ENCODE measurements at places on chromosomes 6 and 20.

DNA sequence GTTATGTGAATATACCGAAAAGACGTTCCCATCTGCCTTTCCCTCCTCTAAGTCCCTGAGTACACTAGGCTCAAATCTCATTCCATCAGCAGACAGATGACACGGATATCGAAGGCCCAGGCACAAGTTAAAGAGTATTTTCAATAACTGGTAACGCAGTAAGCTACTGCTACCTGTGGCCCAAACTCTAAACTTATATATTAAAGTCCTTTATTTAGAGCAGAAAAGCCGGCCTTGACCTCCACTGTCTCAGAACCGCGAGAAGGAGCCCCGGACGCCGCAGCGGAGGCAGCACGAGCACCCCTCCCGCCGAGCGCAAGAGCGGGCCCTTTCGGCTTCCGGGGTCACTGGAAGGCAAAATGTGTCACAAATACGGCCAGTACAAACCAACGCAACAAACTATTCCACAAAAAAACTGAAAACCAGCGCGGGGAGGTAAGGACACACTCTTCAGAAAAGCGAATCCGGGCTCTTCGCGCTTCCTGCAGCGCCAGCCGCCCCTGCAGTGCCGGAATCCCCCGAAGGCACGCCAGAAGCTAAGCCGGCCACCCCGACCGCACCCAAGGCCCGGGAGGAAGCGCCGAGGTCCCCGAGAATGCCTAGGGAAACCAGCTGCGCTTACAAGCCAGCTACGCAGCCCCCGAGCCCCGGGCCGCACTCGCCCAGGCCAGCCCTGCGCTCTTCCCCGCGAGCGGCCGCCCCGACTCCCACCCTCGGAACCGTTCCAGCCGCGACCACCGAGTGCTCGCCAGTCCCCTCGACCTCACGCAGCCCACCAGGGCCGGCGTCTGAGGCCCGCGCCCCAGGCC, 681 bp downstream of the DIDO1 start:
- peak; percentile 60 for DNase-seq

DNA sequence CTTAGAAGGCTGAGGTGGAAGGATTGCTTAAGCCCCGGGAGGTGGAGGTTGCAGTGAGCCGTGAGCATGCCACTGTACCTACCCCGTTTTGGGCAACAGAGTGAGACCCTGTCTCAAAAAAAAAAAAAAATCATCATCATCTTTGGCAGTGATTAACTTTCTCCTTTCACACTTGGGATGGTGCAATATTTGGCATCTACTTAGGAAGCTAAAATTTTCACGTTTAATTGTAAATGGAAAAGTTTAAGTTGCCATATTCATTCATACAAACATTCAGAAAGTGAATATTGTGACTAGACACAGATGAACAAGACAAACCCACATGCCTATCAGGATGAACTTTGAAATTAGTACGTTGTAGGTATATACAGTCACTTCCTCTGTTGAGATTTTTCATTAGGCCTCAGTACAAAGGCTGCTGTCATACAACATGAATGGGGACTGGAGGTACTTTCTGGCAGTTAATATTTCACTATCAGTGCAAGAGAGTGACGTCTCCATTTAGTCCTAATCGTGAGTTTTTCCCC, 10.3 kb downstream of the TOP1 start:
- no peak for DNase-seq

- no peak for DNase-seq
Measured at GRCh38 chr6:29461021-29461814, 4.3 kb downstream of the OR2H1 start.

DNA sequence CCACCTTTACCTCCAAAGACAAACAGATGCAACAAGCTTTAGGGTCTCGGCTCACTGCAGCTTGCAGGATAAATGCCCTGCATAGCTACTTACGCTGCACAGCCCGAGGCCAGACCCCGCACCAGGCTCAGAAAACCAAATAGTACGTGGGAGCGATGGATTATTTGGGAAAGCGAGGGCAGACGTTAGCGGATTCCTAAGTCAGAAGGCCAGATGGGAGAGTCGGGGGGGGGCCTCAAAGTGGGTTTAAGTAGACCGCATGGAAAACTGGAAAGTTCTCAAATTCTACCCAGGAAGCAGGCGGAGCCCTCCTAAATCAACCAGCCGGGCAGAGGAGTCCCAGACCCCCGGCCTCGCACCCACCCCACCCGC, 382 bp downstream of the SFT2D1 start:
- DNase-seq = peak; percentile 44

DNA sequence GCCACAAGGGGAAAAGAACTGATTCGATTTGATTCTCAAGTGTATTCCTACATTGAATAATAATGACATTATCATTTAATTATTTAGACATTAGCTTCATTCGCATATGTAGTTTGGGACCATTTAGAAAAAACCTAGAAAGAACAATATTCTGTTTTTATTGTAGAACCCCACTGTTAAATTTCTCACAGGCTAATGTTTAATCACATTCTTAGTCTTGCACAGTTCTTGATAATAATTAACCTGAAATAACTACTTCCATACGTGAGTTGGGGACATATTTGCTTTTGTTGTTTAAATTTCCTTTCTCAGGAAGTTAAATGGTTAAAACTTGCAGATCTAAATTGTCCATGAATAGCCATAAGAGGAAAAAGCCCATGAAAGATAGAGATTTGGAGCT, 275.2 kb downstream of the TFAP2B start:
- DNase-seq = no peak

DNA sequence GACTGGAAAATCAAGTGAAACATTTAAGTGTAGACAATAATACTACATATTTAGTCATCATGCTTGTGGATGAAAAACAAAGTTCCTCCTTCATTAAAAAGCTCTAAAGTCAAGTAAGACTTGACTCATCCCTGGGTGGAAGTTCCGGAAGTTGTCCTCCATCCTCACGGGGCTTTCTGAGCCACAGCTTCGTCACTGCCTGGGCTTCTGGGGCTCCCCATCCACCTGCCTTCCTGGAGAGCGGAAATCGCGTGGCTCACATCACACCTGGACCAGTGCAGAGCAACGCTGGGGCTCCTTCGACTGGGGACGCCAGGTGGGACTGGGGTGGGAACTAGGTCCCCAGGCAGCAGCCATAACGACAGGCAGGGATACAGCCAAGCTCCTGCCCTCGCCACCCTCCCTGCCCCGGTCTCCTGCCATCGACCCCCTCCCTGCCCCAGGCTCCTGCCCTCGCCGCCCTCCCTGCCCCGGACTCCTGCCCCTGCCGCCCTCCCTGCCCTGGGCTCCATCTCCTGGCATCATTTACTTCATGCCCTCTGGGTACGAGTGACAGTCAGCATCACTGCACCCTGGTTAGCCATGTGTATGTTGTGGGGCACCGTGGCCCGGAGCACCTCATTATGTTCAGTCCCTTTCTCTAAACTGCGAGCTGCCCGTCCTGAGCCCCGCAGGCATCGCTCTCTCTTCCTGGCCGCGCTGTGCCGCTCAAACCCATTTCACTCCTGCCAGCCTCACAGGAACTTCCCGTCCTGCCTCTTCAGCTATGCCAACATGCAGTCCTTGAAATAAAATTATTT, 12.9 kb downstream of the THBS2 start:
- no peak for DNase-seq

DNA sequence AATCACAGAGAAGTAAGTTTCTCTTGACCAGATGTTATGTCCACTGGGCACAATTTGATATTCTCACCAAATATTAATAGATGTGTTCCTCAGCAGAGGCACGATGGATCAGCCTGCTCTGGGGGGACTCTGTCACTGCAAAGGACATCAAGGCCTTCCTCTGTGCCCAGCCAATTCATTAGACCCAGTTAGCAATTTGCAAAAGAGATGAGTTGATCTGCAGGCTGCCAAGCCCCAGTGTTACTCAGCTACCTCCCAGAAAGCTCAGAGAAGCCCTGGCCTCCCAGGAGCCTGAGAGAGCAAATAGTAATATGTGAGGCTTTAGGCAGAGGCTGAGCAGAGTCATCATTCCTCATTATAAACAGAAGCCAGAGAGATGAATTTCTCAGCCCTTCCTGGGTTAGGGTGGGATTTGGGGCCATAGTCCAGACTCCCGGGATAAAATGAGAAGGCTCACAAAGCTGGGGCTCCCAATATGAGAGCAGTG, 54.2 kb downstream of the ZNF831 start:
- no peak for DNase-seq

DNA sequence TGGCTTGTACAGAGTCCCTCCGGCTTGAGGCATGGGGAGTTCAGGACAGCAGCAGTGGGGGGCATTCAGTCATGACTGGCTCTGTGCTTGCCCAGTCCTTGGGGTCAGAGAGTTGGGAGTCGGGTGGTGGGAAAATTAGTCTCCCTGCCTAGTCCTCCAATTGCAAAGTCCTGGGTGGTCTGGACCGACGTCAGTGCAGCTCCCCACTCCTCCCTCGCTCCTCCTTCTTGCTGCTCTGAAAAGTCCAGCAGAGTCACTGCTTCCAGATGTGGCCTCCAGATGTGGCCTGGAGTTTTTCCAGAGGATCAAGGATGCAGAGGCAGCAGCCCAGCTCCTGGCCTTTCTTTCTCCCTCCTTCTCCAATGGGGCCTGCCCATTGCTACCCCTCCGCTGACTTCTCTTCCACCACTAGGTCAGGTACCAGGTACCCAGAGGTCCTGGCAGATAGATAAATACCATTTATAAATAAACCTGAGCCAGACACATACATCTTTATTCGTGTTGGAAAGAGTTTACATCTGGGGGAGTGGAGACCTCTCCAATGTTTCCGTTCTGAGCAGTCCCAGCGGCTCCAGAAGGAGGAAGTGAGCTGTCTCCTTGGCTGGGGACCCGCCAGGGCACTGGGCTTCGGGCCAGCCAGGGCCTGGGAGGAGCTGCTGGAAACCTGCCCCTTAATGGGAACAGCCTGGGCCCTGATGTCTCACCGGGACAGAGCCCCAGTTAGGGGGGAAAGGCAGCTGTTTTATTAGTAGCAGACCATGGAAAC, 49.0 kb upstream of the RNF24 start:
- no peak for DNase-seq

GRCh38 chr6:18276610-18277236, 12.4 kb upstream of the DEK start:
- DNase-seq = peak; percentile 76

- DNase-seq = no peak
Measured at GRCh38 chr6:7401075-7401474, 11.5 kb downstream of the RIOK1 start.

DNA sequence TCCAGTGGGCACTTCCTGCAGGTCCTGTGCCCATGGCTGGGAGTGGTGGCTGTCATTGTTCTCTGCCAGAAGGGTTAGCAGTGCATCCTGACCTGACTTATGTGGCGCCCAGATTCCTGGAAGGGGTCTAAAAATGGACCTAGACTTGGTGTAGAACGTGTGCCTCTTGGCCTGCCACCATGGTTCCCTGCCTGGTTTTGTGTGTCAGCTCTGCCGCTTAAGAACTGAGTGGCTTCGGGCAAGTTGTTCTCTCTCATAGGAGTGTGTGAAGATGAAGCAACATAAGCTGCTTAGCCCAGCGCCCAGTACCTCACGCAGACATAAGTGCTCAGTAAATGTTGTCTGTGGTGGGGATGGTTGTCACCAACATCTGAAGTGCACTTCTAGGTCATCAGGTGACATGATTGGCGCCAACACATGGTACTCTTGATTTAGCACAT, 52.1 kb downstream of the PTPN1 start:
- no peak for DNase-seq

GRCh38 chr6:130202782-130203181, 20.0 kb downstream of the SAMD3 start:
- DNase-seq = no peak

- DNase-seq = no peak
Measured at GRCh38 chr6:148771896-148772554, 25.2 kb downstream of the UST start.

GRCh38 chr20:33005132-33005566, 916 bp upstream of the SUN5 start:
- peak; percentile 17 for DNase-seq

- no peak for DNase-seq
Measured at GRCh38 chr6:1235825-1236224, 76.1 kb upstream of the FOXQ1 start.

DNA sequence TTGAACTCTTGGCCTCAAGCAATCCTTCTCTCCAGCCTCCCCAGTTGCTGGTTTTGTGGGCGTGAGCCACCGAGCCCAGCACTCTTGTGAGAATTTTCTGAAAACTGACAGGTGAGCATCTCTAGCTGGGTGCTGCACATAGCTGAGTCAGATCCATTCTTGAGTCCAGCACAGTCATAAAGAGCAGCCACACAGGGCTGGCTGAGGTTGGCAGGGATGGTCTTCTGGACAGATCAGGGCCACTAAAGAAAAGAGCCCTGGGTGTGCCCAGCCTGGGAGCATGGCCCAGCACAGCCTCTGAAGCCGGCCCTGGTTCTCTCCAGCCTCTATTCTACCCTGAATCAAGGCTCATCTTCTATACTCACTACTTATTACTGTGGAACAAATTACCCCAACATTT, 11.5 kb downstream of the DLGAP4 start:
- no peak for DNase-seq

GRCh38 chr6:138601128-138601527, 101.8 kb upstream of the NHSL1 start:
- DNase-seq = no peak

DNA sequence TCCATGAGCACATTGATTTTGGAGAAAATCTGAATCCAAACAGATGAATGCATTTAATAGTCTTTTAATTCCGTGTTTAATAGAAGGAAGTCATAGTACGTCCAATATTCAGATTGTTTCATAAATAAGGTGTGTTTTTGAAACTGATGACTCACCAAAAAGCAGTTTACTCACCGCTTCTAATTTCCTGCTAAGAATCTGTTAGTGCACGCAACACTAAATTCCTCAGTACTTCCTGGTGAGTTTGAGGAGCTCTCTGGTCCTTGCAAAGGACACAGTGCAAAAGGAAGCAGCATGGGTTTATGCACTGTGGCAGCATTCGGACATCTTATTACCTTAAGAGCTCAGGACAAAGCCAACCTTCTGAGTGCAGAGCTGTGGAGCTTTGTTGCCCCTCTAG, 2.3 kb upstream of the ADGRF1 start:
- DNase-seq = no peak

GRCh38 chr20:10610251-10610650, 63.5 kb downstream of the JAG1 start:
- DNase-seq = no peak

DNA sequence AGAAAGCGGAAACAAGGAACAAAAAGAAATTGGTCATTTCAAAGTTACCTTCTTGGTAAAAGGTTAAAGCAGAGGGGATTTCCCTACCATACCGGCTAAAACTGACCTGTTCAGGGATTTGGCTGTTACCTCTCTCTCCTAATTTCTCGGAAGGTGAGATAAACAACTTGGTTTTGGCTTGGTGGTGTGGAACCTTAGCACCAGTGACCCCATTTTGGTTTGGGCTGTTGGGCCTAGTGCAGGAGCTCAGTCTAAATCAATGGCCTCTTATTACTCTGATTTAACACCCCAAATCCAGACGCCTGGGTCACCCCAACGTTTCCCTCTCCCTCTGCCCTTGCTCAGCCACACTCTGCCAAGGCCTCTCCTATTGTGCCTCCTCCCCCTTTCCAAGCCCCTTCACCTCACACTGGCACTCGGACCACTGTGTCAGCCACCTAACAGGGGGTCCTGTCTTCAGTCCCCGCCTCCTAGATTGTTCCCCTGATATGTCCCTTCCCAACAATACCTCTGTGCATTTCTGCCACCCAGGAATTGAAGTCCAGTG, 8.3 kb downstream of the NCR2 start:
- DNase-seq = no peak
